Stimulated activated naive CD4-positive, alpha-beta T cell (primary cell): ENCODE measurements at places on chromosomes 5 and 9.
A peak's percentile ranks its signal among the peaks of the same experiment; 100 is the strongest.

GRCh38 chr9:125746774-125747052 is 460 bp upstream of the PBX3 start:
- DNase-seq, result no peak

GRCh38 chr5:32654427-32654826 is 56.7 kb upstream of the NPR3 start:
- no peak for DNase-seq

GRCh38 chr5:72108202-72109061 is 1.2 kb downstream of the MAP1B start:
- no peak for DNase-seq

GRCh38 chr5:137194300-137194699 is 304.8 kb downstream of the SPOCK1 start:
- no peak for DNase-seq

DNA sequence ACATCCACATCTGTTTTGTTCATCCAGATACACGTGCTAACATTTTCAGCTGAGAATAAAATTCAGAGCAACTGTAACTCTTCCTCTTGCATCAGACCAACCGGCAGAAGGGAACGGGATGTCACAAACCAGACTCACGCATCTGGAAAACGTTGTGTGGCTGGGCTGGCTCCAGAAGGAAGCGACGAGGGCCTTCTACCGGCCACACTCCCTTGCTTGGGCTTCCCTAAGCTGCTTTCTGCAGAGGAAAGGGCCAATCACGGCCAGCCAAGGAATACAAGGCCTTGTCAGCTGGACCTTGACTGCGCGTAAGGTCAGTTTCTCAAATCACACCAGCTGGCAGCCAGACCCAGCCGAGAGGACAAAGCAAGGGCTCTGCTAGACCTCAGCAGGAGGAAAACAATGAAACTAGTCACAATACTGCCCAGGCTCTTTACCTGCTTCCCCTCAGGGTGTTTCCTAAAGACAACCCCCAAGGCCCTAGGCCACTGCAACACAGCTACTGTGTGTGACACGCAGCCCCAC is 106.1 kb downstream of the THBS4 start:
- DNase-seq, result no peak

DNA sequence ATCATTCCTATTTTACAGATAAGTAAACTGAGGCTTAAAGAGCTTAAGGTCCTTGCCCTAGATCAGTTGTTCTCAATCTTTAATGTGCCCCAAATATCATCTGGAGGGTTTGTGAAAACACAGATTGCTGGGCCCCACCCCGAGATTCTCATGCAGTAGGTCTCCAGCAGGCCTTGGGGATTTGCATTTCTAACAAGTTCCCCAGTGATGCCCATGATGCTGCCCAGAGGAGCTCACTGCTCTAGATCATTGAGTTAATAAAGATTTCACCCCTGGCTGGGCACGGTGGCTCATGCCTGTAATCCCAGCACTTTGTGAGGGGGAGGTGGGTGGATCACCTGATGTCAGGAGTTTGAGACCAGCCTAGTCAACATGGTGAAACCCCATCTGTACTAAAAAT is 42.8 kb upstream of the RAD23B start:
- no peak for DNase-seq

DNA sequence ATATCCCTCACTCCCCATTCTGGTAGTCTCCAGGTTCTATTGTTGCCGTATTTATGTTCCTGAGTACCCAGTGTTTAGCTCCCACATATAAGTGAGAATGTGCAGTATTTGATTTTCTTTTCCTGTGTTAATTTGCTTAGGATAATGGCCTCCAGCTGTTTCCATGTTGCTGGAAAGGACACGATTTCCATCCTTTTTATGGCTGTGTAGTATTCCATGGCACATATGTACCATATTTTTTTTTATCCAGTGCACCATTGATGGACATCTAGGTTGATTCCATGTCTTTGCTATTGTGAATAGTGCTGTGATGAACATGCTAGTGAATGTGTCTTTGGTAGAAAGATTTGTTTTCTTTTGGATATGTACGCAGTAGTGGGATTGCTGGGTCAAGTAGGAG is 98.2 kb downstream of the NNT start:
- no peak for DNase-seq

- DNase-seq, result no peak
Measured at GRCh38 chr5:36402512-36402906, 100.8 kb upstream of the RANBP3L start.

DNA sequence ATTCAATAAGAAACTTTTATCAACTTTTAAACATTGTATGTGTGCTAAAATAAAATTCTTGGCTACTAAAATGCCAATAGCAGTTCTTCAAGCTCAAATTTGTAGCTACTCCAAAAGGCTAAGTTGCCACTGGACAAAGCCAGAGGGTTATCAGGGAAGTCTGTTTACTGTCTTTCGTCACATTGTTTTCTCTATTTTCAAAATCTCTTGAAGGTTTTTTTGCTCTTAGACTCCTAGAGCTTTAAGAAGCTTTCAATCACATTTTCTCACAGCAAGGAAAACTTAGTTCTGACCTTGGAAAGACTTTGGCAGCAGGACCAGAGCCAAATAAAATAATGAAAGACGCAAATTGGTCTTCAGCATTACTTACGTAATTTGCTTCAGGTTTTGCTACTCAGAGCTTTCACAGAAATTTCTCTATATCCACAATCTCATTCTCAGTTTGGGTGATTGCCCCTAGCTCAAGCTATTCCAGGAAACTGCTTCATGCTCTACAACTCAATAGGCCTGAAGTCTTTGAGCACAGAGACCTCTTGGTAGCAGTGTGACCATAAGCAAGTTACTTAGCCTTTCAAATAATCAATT is 257.7 kb downstream of the GABRG2 start:
- no peak for DNase-seq

DNA sequence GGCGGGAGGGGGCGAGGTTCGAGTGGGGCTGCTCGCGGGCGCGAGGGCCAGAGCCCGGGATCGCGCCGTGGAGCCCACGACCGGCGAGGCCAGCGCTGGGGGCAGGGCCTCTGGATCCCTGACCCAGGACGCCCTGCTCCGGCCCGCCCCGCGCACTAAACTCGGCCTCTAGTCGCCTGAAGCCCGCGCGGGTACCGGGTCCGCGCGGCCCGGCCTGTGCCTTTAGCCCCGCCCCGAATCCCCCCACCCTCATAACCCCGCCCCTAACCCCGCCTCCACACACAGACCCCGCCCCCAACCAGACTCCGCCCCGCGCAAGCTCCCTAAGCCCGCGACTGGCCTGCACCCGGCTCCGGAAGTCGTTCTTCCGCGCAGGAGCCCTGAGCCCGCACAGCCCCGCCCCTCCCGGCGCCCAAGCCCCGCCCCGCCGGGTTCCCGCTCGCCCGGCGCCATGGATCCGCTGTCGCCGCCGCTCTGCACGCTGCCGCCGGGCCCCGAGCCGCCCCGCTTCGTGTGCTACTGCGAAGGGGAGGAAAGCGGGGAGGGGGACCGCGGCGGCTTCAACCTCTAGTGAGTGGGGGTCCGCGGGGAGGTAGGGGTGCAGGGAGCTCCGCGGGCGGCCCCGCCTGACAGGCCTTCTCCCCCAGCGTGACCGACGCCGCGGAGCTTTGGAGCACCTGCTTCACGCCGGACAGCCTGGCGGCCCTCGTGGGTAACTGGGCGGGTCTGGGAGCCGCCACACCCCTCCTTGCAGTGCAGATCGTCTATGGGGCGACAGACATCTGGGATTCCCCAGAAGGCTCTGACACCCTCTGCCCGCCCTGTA is at the start of gene PAXX:
TSS of gene PAXX (plus strand) at position 430 of the 826 bp plus-strand sequence. CDS start at position 452, 22 bp downstream.
- peak; percentile 87 for DNase-seq

DNA sequence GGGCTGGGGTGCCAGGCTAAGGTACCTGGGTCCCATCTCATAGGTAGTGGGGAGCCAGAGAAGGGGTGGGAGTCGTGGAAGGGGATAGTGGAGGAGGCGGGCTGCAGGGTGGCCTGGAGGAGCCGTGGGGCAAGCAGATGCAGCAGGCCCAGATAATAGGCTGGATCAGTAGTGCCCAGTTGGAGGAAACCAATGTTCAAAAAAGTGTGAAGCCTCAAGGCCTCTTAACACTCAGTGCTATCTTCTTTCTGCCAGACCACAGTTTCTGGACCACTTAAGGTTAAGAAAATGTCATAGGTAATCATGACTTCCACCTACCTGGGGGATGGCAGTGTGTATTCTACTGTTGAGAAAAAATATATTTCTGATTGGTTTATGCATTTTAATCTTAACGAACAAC is 63.3 kb upstream of the TGFBR1 start:
- no peak for DNase-seq

- no peak for DNase-seq
Measured at GRCh38 chr9:126853667-126854066, 6.8 kb upstream of the ZBTB34 start.

GRCh38 chr5:34867660-34868059 is 28.7 kb downstream of the TTC23L start:
- no peak for DNase-seq

GRCh38 chr9:121153642-121154041 is 48.0 kb downstream of the RAB14 start:
- DNase-seq, result no peak

DNA sequence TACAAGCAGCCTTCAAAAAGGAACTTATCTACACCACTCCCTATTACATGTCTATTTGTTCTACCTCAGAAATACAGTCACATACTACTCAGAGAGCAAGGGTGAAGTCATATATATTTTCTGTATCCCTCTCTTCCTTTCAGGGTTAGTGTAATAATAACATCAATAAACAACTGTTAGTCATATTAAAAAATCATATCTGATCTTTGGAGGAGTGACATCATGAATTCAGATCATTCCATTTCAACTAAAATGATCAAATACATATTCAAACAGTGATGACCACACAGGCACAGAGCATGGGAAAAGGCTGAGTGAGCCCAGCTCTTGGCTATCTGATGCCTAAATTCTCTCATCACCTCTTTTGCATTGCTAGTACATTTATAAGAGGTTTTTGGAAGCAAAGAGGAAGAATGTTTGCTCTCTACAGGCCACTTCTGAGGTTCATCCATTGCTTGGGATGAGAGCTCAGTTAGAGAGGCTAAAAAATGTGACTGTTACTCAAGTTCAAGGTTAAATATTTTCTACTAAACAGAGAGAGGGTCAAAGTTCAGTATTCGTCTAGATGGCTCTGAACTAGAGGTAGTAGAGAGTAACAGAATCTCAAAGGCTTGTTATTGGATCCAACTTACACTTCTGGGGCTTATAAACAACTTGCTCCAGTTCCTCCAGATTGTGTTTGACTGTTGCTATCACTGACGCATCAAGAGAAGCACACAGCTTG is 39.0 kb downstream of the RIGI start:
- no peak for DNase-seq

DNA sequence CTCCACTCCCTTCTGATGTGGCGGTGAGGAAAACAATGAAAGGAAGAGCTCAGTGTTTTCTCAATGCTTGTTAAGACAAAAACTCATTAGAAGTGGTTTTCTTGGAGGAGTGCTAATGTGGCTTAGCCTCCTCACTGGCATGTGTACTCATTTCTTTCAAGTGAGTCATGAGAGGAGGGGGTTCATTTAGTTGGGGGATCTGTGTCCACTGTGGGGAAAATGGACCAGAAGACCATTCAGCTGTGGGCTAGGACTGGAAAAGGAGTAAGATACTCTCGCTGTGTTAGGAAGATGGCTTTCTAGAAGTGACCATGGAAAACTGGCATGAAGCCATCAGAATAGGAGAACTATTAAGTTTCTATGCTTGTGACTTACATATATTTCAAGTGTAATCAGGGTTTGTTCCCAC is 23.5 kb downstream of the KLF9 start:
- peak; percentile 32 for DNase-seq

DNA sequence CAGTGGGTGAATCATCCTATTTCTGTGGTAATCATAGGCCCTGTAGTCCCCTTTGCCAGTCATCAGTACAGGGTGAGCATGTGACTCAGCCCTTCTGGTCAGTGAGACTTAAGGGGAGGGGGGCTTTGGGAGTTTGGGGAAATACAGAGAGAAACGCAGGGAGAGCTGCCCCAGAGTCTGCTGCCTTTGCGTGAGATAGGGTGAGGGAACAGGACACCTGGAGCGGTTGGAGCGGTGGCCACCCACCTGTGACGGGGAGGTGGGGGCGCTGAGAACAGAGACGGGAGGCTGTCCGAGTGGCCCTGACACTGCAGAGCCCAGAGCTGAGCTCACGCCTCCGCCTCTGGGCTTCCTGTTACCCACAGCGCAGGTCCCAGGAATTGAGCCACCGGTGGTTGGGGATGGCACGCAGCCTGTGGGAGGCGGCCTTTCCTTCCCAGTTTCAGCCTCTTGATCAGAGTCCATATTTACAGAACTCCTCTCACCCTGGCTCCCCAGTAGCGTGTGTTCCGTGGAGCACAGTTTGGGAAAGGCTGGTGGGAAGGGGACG is 92.0 kb upstream of the ERCC6L2 start:
- no peak for DNase-seq

- no peak for DNase-seq
Measured at GRCh38 chr5:38853753-38854470, 8.1 kb downstream of the OSMR start.

GRCh38 chr5:1412163-1412562 is 33.1 kb downstream of the SLC6A3 start:
- DNase-seq, result no peak

- no peak for DNase-seq
Measured at GRCh38 chr9:37026113-37026930, 7.7 kb downstream of the PAX5 start.

- DNase-seq, result peak; percentile 21
Measured at GRCh38 chr9:128192601-128193371, 1.4 kb upstream of the CIZ1 start.

DNA sequence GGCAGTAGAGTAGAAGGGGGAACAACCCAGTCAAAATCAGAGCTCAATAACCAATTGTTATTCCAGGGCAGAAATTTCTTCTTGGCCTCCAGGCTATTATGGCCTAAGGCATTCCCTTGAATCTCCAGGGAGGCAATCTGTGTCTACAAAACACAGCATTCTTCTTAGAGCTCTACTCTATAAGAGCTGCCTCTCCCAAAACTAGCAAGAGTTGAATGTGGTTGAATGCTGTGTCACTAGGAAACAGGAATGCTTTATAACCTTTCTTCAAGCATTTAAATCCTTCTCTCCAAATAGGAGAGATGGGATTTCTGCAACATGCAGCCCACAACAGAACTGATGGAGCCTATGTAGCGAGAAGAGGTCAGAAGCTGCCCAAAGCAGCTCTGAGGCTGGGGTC is 97.1 kb upstream of the APC start:
- DNase-seq, result no peak

- DNase-seq, result no peak
Measured at GRCh38 chr5:114473541-114473940, 111.7 kb downstream of the KCNN2 start.
